Mammary microvascular endothelial cell (primary cell): ENCODE measurements at places on chromosomes 5 and 9. TPM values are rescaled to one million over a fixed set of nuclear protein-coding genes. Genes with fewer than 3 reads are reported as not detected.

GPR150 gene
- 1.5 and 1.9 TPM in 2 replicates for total RNA-seq

LRRTM2 gene
- total RNA-seq: 0.44 and 0.47 TPM in 2 replicates

CAVIN4 gene
- total RNA-seq: 0.94 and 1.2 TPM in 2 replicates

STX17 gene
- total RNA-seq: 11.1 and 12.4 TPM in 2 replicates
